ENCODE measurements at places on chromosomes 12 and 14. TPM values are rescaled to one million over a fixed set of nuclear protein-coding genes. Genes with fewer than 3 reads are reported as not detected.

The LPAR5 gene
- total RNA-seq, result 0.66 TPM

The MAP3K9 gene
- 5.4 TPM for total RNA-seq

The RIC8B gene
- 15.6 TPM for total RNA-seq

The SLC7A8 gene
- 17.8 TPM for total RNA-seq

The FOXG1 gene
- not detected for total RNA-seq

The PTCSC3 gene
- total RNA-seq, result not detected

The PRH1 gene
- total RNA-seq, result 106 TPM

The PLA2G1B gene
- total RNA-seq, result 11,984 TPM

DNA sequence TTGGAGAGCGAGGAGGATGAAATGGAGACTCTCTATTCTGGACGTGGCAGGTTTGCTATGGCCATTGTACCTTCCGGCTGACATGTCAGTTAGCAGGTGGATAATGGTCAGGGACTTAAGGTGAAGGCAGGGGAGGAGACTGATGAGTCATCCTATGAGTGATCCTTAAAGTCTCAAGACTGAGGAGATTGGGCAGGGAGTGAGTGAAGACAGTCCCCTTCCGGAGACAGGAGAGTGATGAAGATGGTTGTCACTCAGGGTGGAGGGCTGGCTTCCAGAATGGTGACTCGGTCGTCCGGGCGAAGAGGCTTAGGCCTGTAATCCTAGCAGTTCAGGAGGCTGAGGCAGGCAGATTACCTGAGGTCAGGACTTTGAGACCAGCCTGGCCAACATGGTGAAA, 49.8 kb upstream of the CCDC63 start:
- H3K36me3 ChIP-seq, result no peaks in the 10 kb centered on the region
- no peaks in the 10 kb centered on the region for H3K27me3 ChIP-seq
- H3K4me1 ChIP-seq, result no peaks in the 10 kb centered on the region

GRCh38 chr14:72513346-72513745, 380.6 kb downstream of the DPF3 start:
- DNase-seq, result no peak
- no peak overlapping the region for H3K4me3 ChIP-seq
- H3K4me1 ChIP-seq, result no peaks in the 10 kb centered on the region
- H3K27ac ChIP-seq, result no peak overlapping the region
- H3K27me3 ChIP-seq, result no peaks in the 10 kb centered on the region

DNA sequence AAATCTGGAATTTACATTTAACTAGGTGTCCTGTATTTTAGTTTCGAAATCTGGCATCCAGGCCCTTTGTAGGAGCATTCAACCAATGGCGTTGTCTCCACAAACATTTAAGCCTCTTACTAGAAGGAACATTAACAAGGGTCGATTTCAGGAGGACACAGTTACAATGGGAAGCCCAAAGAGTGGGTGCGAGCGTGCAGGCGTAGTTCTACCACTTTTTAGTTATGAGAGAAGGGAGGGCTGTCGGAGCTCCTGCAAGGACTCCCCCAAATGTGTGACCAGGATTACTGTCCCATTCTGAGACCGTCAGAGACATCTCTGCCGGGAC, 365 bp upstream of the ABHD4 start:
- H3K27me3 ChIP-seq, result no peaks in the 10 kb centered on the region
- H3K27ac ChIP-seq, result peak overlapping the region; percentile 88
- peaks cover 21% of the 10 kb centered on the region for H3K4me1 ChIP-seq
- DNase-seq, result no peak
- no peaks in the 10 kb centered on the region for H3K36me3 ChIP-seq

DNA sequence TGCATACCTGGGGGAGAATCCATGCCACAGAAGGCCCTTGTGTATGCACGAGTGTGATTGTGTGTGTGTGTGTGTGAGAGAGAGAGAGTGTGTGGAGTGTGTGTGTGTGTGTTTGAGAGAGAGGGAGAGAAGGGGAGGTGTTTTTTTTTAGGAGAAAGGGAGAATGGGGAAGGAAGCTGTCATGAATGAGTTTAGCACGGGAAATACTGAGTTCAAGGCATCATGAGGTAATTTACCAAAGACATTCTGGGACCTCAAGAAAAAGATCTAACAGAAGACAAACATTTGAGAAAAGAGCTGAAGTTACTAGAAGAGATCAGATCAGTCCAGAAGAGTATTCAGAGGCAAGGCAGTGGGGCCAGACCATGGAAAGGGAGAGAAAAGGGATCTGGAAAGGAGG, 157.1 kb downstream of the TTC7B start:
- no peak overlapping the region for H3K27ac ChIP-seq
- no peaks in the 10 kb centered on the region for H3K27me3 ChIP-seq
- no peaks in the 10 kb centered on the region for H3K36me3 ChIP-seq
- H3K4me3 ChIP-seq, result no peak overlapping the region
- no peak for DNase-seq

DNA sequence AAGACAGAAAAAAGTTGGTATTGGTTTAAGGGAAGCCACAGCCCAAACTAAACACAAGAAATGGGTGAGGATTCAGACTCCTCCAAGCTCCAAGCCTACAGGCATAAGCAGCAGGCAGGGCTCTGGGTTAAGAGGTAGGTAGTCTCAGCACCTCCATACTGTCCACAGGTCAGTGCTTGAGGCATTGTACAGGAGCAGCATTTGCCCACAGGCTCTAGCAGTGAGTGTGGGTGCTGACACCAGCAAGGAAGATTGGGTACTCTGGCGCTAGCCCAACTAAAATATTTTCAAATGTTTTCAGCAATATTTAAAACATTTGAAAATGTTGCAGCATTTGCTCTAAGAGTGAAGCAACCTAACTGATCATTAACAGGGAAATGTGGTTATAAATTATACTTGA, 33.1 kb downstream of the FERMT2 start:
- H3K27me3 ChIP-seq, result no peaks in the 10 kb centered on the region
- peak overlapping the region; percentile 68 for H3K27ac ChIP-seq
- no peaks in the 10 kb centered on the region for H3K36me3 ChIP-seq
- no peak overlapping the region for H3K4me3 ChIP-seq

DNA sequence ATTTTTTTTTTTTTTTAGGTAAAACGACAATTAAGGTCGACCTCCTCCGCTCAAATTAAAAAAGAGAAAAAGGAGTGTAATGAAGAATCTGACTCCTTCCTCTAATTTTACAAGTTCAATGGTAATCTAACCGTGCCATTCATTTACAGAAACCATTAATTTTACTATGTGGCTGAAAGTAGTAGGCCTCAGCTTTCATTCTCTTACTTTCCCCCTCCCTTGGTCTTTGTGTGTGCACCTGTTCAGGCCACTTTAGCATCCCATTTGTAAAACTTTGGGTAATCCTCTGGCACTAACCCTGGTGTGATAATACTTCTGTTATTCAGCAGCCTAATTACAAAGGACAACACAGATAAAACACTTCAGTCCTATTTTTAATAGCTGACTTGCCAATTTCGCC, 128.1 kb downstream of the ASCL1 start:
- H3K4me1 ChIP-seq, result no peaks in the 10 kb centered on the region
- H3K36me3 ChIP-seq, result no peaks in the 10 kb centered on the region
- DNase-seq, result no peak
- no peak overlapping the region for H3K27ac ChIP-seq
- H3K27me3 ChIP-seq, result no peaks in the 10 kb centered on the region

- no peaks in the 10 kb centered on the region for H3K27me3 ChIP-seq
- no peaks in the 10 kb centered on the region for H3K36me3 ChIP-seq
- no peak overlapping the region for H3K27ac ChIP-seq
- H3K4me3 ChIP-seq, result no peak overlapping the region
These were observed 1.5 kb downstream of the CYP46A1 start for GRCh38 chr14:99685596-99685995.

- no peak overlapping the region for H3K27ac ChIP-seq
- H3K4me1 ChIP-seq, result no peaks in the 10 kb centered on the region
- H3K27me3 ChIP-seq, result no peaks in the 10 kb centered on the region
- DNase-seq, result no peak
These were observed 85.7 kb upstream of the TBX3 start for GRCh38 chr12:114769634-114770033.

- no peaks in the 10 kb centered on the region for H3K36me3 ChIP-seq
- H3K4me1 ChIP-seq, result peaks cover 35% of the 10 kb centered on the region
- no peak overlapping the region for H3K4me3 ChIP-seq
- no peak overlapping the region for H3K27ac ChIP-seq
- no peaks in the 10 kb centered on the region for H3K27me3 ChIP-seq
These were observed 77.5 kb downstream of the SSPN start for GRCh38 chr12:26272851-26273250.

- no peaks in the 10 kb centered on the region for H3K4me1 ChIP-seq
- no peak for DNase-seq
- H3K36me3 ChIP-seq, result no peaks in the 10 kb centered on the region
These were observed 14.6 kb downstream of the MGAT4C start for GRCh38 chr12:86241600-86241999.

- no peak overlapping the region for H3K4me3 ChIP-seq
- no peaks in the 10 kb centered on the region for H3K4me1 ChIP-seq
- H3K27me3 ChIP-seq, result no peaks in the 10 kb centered on the region
- H3K27ac ChIP-seq, result no peak overlapping the region
- no peak for DNase-seq
These were observed 24.5 kb upstream of the TSPAN11 start for GRCh38 chr12:30902001-30902400.

- H3K4me3 ChIP-seq, result no peak overlapping the region
- no peak overlapping the region for H3K27ac ChIP-seq
These were observed 45.8 kb downstream of the CRADD start for GRCh38 chr12:93722835-93723567.

- H3K4me1 ChIP-seq, result no peaks in the 10 kb centered on the region
- H3K27me3 ChIP-seq, result no peaks in the 10 kb centered on the region
- H3K4me3 ChIP-seq, result no peak overlapping the region
- H3K27ac ChIP-seq, result no peak overlapping the region
These were observed 123.5 kb upstream of the RFLNA start for GRCh38 chr12:124171231-124171979.

DNA sequence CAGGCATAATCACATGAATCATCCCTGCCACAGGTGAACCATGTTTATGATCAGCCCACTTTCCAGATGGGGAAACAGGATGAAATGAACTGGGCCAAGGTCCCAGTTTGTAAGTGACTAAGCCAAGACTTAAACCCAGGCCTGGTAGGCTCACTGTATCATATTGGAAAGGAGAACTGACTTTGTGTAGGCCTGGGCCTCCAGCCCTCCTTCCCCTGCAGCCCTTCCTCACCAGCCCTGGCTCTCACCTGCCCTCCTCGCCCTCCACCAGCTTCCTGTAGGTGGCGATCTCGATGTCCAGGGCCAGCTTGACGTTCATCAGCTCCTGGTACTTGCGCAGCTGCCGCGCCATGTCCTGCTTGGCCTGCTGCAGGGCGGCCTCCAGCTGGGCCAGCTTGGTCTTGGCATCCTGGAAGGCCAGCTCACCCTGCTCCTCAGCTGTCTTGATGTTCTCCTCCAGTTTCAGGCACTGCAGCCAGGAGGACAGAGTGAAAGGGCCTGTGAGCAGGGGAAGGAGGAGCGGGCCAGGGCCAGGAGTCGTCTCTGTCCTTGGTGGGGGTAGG, 19.8 kb downstream of the KRT80 start:
- no peaks in the 10 kb centered on the region for H3K27me3 ChIP-seq
- H3K27ac ChIP-seq, result no peak overlapping the region
- H3K4me1 ChIP-seq, result peaks cover 11% of the 10 kb centered on the region
- DNase-seq, result peak; percentile 60
- no peak overlapping the region for H3K4me3 ChIP-seq
- H3K36me3 ChIP-seq, result no peaks in the 10 kb centered on the region

DNA sequence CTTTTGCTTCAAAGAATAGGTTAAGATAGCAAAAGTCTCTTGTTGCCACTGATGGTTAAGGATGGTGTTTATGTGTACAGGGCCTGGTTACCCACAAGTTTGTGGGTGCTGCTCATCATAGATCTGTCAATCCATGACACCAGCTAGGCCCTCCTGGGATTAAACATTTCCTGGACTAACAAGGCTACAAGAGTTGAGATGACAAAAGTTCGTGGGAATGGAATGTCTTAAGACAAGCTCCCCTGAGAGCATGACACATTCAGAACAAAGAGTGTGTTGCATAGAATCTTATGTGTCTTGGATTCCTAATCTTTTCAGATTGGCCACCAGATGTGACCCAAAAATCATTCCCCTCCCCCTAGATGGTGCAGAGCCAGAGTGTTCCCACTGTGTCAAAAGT, 592.5 kb upstream of the USP15 start:
- no peaks in the 10 kb centered on the region for H3K4me1 ChIP-seq
- H3K27ac ChIP-seq, result no peak overlapping the region
- H3K36me3 ChIP-seq, result no peaks in the 10 kb centered on the region
- H3K27me3 ChIP-seq, result no peaks in the 10 kb centered on the region

- H3K27ac ChIP-seq, result no peak overlapping the region
- no peak for DNase-seq
- H3K4me3 ChIP-seq, result no peak overlapping the region
- H3K36me3 ChIP-seq, result no peaks in the 10 kb centered on the region
These were observed 969.1 kb upstream of the NOVA1 start for GRCh38 chr14:27566843-27567382.

DNA sequence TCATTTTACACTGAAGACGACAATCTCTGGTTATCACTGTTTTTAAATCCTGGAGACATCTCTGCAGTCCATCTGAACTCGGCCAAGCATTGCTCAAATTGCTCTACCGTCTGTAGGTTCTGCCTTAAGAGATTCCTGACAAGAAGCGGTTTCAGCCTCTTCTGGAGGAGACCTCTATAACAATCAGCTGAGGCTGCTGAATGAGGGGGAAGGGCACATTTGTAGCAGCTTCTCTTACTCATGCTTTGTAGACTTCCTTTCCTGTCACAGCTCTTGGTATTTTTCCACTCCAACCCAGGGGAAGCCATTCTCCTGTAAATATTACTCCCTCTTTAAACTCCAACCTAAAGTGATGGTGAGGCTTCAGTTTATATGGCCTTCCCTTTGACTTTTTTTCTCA, 3.0 kb downstream of the ARG2 start:
- H3K4me1 ChIP-seq, result peaks cover 12% of the 10 kb centered on the region
- H3K36me3 ChIP-seq, result no peaks in the 10 kb centered on the region
- no peak overlapping the region for H3K27ac ChIP-seq
- no peak overlapping the region for H3K4me3 ChIP-seq
- DNase-seq, result no peak

- peaks cover 15% of the 10 kb centered on the region for H3K4me1 ChIP-seq
- H3K36me3 ChIP-seq, result no peaks in the 10 kb centered on the region
- no peak overlapping the region for H3K4me3 ChIP-seq
- H3K27me3 ChIP-seq, result no peaks in the 10 kb centered on the region
- no peak overlapping the region for H3K27ac ChIP-seq
These were observed 155.0 kb downstream of the NUBPL start for GRCh38 chr14:31716208-31716607.

GRCh38 chr12:55788546-55788945, 29.0 kb downstream of the SARNP start:
- H3K4me1 ChIP-seq, result no peaks in the 10 kb centered on the region
- no peak overlapping the region for H3K27ac ChIP-seq
- peaks cover 5% of the 10 kb centered on the region for H3K36me3 ChIP-seq
- H3K27me3 ChIP-seq, result no peaks in the 10 kb centered on the region
- no peak overlapping the region for H3K4me3 ChIP-seq

DNA sequence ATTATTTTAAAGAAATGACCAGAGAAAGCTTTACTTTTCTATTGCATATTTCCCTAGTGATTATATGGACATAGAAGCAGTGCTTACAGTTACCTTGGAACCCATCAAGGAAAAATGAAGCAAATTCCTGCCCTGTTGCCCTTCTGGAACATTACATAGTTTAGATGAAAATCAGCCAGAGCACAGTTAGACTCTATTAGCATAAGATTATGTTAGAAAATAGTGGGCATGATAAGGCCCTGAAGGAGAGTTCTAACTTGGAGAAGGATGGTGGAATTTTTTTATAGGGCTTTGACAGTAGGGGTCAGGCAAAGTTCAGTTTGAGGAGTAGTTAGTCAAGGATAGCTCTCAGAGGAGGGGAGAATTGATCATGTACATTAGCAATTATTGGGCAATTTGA, 74.3 kb downstream of the FUT8 start:
- peaks cover 5% of the 10 kb centered on the region for H3K4me1 ChIP-seq
- H3K4me3 ChIP-seq, result no peak overlapping the region
- H3K36me3 ChIP-seq, result no peaks in the 10 kb centered on the region
- no peak for DNase-seq
- H3K27me3 ChIP-seq, result no peaks in the 10 kb centered on the region

All from body of pancreas (tissue), 4 donors.